ENCODE measurements at places on chromosomes 3 and 15. TPM values are rescaled to one million over a fixed set of nuclear protein-coding genes. Genes with fewer than 3 reads are reported as not detected.
A peak's percentile ranks its signal among the peaks of the same experiment; 100 is the strongest.

The HTR3D gene
- total RNA-seq = not detected

GRCh38 chr3:44954304-44954703, 21.7 kb downstream of the ZDHHC3 start:
- H3K4me1 ChIP-seq = no peaks in the 10 kb centered on the region
- no peak overlapping the region for H3K4me3 ChIP-seq
- H3K27ac ChIP-seq = no peak overlapping the region
- H3K27me3 ChIP-seq = no peaks in the 10 kb centered on the region
- H3K36me3 ChIP-seq = peaks cover 2% of the 10 kb centered on the region
- no peak for DNase-seq

- H3K27me3 ChIP-seq = no peaks in the 10 kb centered on the region
- H3K27ac ChIP-seq = no peak overlapping the region
- DNase-seq = no peak
- no peak overlapping the region for H3K4me3 ChIP-seq
- H3K4me1 ChIP-seq = 0 out of 2 replicates have a peak, but pooled peaks cover 4% of the 10 kb centered on the region
- H3K36me3 ChIP-seq = no peaks in the 10 kb centered on the region
These were observed 3.3 kb downstream of the SHISA5 start for GRCh38 chr3:48500656-48501055.

The ANKRD34C gene
- not detected for total RNA-seq

DNA sequence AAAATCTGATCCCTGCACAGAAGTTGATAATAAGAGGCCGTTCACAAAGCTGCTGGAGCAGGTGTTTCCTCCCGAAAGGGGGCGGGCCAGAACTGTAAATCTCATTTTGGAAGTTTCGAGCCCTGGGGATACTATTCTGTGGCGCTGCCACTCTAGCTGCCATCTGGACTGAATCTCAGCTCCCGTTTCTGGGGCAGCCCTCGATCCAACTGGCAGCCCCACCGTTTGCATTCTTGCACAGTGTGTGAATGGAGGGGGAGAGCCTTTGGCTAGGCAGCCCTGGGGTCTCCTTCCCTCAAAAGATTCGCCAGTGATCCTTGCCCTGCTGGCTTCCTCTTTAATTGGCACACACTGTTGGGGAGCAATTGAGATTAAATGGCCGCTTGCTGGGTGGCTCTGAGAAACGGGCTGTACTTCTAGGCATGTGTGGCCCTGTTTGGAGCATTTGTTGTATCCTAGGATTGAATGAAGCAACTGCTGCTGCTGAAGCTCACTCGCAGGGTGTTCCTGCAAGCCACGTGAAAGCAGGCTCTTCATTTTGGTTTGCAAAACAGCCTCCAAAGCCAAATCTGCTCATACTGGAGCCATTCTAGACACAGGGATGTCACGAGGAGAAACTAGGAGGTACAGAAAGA, 57.2 kb upstream of the TOPAZ1 start:
- peak overlapping the region; percentile 15 for H3K4me3 ChIP-seq
- DNase-seq = peak; percentile 4
- H3K36me3 ChIP-seq = no peaks in the 10 kb centered on the region
- no peak overlapping the region for H3K27ac ChIP-seq
- H3K4me1 ChIP-seq = 0 out of 2 replicates have a peak, but pooled peaks cover 3% of the 10 kb centered on the region

The TMEM266 gene
- 0.05 TPM for total RNA-seq

- 0 out of 2 replicates have a peak overlapping the region, but pooled peaks have one; percentile 21 for H3K4me3 ChIP-seq
- peak; percentile 38 for DNase-seq
- H3K27me3 ChIP-seq = no peaks in the 10 kb centered on the region
- no peaks in the 10 kb centered on the region for H3K36me3 ChIP-seq
These were observed 88.8 kb upstream of the CTDSPL start for GRCh38 chr3:37772773-37773354.

The RBP2 gene
- total RNA-seq = not detected

- no peaks in the 10 kb centered on the region for H3K4me1 ChIP-seq
- H3K36me3 ChIP-seq = no peaks in the 10 kb centered on the region
- H3K4me3 ChIP-seq = no peak overlapping the region
- DNase-seq = no peak
These were observed 798.3 kb downstream of the ROBO1 start for GRCh38 chr3:78969483-78969882.

DNA sequence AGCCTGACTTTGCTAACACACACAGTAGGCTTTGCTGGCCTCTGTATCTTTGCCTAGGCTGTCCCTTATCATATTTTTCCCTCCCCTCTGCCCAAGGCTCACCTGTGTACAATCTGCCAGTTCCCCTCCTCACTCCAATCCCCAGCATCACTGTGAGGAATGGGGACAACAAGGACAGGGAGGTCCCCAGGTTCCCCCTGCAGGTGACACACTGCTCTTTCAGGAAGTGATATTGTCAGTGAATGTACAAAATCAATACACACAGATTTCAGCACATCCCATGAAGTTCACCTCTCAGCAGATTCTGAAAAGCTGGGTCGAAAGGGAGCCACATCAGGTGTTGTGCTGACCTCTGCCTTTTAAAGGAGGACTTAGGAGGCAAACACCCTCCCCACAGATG, 177.5 kb downstream of the RAB11A start:
- no peaks in the 10 kb centered on the region for H3K27me3 ChIP-seq
- no peak overlapping the region for H3K27ac ChIP-seq
- DNase-seq = no peak
- H3K36me3 ChIP-seq = no peaks in the 10 kb centered on the region
- no peaks in the 10 kb centered on the region for H3K4me1 ChIP-seq
- no peak overlapping the region for H3K4me3 ChIP-seq

- H3K36me3 ChIP-seq = peaks cover 42% of the 10 kb centered on the region
- DNase-seq = no peak
These were observed 55.0 kb downstream of the ATP2C1 start for GRCh38 chr3:130948929-130949328.

The NOX5 gene
- total RNA-seq = not detected
